ENCODE measurements at places on chromosomes 2 and 18. TPM values are rescaled to one million over a fixed set of nuclear protein-coding genes. Genes with fewer than 3 reads are reported as not detected.
A peak's percentile ranks its signal among the peaks of the same experiment; 100 is the strongest.

DNA sequence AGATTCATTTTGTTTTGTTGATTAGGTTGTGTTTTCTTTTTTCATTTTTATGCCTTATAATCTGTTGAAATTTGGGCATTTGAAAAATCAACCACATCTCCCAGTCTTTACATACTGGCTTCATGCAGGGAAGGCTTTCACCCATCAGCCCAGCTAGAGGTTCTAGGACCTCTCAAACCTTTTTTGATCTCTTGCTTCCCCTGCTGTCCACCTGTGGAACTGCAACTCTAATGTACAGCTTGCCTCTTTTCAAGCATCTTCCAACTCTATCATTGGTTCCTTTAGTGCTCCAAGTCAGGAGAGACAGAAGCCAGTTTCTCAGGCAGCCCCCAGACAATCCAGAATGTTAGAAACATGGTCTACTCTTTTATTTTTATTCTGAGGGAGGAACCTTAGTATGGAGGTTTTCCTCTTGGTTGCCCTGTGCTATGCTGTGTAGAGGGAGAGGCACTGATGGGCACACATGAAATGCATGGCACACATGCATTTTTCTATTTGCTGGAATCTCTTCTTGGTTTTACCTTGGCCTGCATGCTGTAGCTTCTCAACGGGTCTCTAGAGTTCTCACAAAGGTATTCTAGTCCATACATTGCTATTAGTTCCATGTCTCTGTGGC, 107.2 kb upstream of the L3MBTL4 start:
- peak; percentile 28 for DNase-seq

- peak; percentile 39 for DNase-seq
Observed at GRCh38 chr2:113965644-113966043, 75.8 kb downstream of the ACTR3 start.

DNA sequence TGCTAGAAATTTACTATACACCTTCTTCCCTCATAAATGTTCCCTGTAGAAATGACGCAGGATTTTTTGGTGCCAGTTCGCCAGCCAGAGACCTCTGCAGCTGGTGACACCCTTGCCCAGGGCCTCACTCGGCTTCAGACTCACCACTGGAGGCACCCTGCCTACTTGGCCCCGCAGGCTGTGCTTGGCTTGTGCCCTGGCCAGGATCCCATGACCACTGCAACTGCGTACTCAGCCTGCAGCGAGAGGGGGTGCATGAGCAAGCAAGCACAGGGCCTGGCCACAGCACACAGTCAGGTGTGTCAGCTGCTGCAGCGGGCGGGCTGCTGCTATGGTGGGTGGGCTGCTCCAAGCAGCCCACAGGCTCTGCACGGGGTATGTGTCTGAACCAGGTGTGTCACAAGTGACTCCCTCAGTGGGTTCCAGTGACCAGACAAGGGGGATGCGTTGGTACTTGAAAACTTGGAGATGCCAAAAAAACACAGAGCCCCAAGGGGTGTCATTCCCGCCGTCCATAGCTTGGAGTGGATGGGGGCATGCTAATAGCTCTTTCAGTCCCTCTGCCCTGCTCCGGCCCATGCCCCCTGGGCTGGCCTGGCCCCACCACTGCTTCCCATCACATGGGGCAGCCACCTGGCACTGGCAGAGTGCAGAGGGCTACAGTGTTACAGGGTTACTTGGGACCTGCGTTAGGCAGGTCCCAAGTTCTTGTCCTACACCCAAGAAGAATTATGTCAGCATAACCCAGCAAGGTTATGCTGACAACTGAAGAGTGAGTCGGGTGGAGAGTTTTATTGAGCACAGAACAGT, 46.6 kb upstream of the TANC1 start:
- DNase-seq, result no peak

DNA sequence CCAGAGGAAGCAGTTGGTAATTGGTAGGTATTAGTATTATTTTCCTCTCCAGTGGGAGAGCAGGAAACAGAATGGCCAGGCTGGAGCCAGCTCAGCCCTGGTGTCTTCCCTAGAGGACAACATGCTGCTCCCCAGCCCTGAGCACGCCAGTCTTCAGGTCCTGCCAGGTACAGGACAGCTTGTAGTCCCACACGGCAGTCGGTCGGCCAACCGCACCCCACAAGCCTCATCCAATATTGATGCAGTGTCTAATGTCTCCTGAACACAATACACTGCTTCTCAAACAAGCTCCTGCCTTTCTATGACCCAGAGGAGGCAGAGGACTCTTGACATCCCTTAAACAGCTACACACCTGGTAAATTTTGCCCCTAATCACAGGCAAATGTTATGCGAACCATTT, 71.0 kb upstream of the PPP1CB start:
- no peak for DNase-seq

DNA sequence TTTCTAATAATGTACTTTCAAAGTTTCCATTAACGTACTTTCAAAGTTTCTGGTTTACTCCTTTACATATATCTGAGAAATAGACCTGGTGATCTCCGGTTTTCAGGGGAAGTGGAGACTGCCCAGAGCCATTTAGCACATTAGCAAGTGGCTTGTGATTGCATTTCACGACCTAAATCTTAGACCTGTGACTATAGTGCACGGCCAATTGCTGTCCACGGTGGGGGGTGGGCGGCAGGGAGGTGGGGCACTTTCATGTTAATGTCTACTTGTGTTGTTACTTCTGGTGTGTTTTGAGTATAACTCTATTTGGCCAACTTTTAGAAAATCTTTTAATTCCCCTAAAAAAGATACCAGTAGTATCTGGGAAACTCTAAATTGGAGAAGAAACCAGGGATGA, 11.3 kb downstream of the GATA6 start:
- DNase-seq, result no peak

DNA sequence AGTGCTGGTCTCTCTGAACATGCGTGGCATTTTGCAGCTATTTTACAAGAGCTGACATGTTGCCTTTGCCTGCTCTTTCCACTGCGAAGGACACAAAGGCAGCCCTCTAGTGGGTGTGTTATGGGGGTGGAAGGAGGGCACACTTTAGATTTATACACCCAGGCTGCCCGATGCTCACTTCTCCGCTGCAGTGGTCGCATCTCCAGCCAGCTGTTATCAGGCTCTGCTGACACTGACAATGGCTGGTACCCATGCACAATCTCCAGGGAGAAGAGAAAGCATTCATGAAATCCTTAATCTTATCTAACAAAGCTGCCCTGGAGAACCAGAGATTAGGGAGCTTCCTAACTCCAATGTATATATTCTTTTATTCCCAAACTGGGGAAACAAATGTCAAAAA, 113.5 kb downstream of the EPHA4 start:
- no peak for DNase-seq

DNA sequence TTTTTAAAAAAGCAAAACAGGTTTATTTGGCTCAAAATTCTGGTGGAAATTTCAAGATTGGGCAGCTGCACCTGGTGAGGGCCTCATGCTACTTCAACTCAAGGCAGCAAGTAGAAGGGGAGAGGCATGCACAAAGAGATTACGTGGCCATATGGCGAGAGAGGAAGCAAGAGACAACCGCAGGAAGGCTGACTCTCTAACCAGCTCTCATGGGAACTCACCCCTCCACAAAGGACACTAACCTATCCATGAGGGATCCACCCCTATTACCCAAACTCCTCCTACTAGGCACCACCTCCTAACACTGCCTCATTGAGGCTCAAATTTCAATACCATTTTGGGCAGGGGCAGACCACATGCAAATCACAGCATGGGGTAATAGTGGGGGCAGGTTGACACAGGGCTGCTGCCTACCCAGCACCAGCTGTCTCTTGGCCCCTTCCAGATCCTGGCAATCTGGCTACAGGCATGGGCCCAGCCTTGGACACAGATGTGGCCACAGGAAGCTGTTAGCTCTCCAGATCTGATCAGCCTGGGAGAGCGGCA, 2.0 kb upstream of the CAPN10 start:
- peak; percentile 88 for DNase-seq

DNA sequence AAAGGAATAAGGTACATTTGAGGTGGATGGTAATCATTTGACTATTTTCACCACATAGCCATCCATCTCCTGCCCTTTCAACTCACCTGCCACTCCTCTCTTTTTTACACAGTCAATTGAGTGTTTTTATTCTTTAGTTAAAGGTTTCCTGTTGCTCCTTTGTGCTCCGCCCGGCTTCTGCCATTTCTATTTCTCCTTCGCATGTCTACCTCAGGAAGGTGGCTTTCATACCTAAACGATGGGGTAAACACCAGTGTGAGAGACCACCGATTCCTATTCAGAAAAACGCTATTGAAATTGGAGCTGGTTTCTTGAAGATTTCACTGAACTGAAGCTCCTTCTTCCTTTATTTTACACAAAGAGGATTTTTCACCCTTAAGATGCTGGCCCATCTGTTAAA, 1628.0 kb upstream of the PIK3C3 start:
- DNase-seq, result no peak

GRCh38 chr2:108701208-108701607, 18.1 kb upstream of the RANBP2 start:
- peak; percentile 89 for DNase-seq

DNA sequence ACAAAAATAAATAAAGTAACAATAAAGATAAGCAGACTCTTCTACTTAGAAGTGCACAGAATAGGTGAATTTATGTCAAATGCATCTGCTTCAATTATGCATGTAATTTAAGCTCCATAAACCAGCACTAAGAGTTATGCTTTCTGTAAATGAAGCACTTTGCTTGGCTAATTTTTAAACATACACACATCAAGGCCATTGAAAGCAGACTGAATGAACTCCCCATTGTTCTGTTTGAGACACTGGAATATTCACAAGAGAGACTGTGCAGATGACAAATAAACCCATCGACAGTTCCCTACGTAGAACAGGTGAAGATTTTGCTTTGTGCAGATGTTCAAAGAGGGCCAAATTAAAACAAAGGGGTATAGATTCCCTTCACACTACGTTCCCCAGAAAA, 133.4 kb downstream of the PID1 start:
- DNase-seq, result no peak

- DNase-seq, result no peak
Observed at GRCh38 chr2:98715812-98716451, 15.0 kb downstream of the MGAT4A start.

- DNase-seq, result no peak
Observed at GRCh38 chr2:3754795-3755194, 51.4 kb downstream of the DCDC2C start.

DNA sequence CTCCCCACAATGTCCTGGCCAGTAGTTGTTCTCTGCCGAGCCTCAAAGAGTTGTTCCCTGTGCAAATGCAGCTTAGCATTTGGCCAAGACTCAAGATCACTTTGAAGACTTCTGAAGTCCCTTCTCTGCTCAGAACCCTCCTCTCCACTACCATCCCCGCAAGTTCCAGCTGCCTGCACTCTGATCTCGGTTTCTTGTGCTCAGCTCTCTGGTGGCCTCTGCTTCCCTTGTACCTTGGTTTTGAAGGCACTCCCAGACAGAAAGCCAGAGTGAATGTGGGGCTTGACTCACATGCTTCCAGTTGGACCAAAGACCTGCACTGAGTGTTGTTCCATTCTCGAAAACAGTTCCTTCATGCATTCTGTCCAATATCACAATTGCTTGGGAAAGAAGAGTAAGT, 28.6 kb downstream of the CRACDL start:
- no peak for DNase-seq

GRCh38 chr2:239324456-239324855, 76.4 kb downstream of the HDAC4 start:
- DNase-seq, result no peak

GRCh38 chr2:179211355-179211754, 53.3 kb downstream of the SESTD1 start:
- no peak for DNase-seq

DNA sequence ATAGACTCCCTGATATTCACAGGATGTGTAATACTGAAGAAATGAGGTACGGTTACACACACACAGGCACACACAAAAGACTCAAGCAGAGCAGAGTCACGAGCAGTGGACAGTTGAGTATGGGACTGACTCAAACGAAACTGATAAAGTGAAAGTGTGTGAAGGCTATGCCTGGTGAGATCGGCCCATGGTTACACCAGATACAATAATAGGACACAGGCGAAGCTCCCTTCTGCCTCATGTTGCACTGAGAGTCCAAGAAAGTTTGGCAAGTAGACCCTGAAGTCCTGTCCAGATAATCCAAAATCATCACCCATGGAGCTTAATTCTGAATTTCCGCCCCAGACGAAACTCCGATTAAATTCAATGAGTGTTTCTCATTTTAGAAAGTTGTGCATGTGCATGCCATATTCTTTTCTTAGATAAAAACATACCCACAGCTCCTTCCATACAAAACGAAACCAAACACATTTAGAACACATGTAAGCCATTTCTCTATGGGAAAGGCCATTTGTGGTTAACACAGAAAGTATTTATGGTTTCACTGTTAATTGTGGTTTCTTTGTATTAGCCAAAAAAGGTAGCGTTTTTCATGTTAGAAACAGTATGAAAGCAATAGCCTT, 567.6 kb downstream of the PLCL1 start:
- peak; percentile 58 for DNase-seq

- DNase-seq, result no peak
Observed at GRCh38 chr2:230852113-230852512, 12.6 kb upstream of the ITM2C start.

GRCh38 chr2:70746094-70746974, 21.7 kb downstream of the ADD2 start:
- DNase-seq, result no peak

DNA sequence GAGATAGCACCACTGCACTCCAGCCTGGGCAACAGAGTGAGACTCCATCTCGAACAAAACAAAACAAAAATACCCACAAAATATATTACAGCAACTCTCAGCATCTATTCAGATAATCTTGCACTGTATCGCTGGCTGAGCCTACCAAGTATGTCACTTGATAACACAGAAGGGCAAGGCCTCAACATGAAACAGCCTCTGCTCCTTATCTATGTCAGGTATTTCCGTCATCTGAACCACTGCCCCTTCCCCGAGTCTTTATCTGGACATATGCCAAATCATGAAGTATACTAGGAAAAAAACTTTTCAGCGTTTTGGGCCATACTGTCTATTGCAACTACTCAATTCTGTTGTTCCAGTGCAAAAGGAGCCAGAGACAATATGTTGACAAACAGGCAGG, 17.7 kb downstream of the PDIA6 start:
- DNase-seq, result no peak

- no peak for DNase-seq
Observed at GRCh38 chr2:239736358-239737143, 288.6 kb downstream of the NDUFA10 start.

- no peak for DNase-seq
Observed at GRCh38 chr2:37569986-37570679, 101.3 kb downstream of the CDC42EP3 start.

DNA sequence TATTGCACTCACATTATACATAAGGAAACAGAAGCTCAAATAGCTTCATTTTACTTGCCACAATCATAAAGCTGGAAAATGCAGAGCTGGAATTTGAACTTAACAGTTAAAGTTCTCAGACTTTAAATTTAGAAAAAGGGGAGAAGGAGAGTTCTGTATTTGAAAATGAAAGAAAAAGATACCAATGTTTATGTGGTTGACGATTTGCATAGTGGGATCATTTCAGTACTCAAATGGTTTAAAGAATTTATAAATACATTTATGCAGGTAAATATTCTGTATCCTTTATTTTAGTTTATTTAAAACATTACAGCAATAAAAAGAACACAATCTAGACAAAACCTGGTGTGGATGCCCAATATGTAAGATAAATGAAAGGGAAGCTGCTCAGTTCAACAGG, 25.5 kb upstream of the STAT4 start:
- no peak for DNase-seq

KIDINS220 gene
- total RNA-seq, result 62.0 TPM

C1QL2 gene
- total RNA-seq, result 0.27 TPM

KLHL41 gene
- total RNA-seq, result 1,869 TPM

CASP10 gene
- 0.48 TPM for total RNA-seq

MC5R gene
- total RNA-seq, result 0.21 TPM

TDRD15 gene
- not detected for total RNA-seq

TRIP12 gene
- 173 TPM for total RNA-seq

DSC1 gene
- not detected for total RNA-seq

NAT8 gene
- total RNA-seq, result not detected

SERPINB3 gene
- total RNA-seq, result not detected

CAVIN2 gene
- total RNA-seq, result 56.5 TPM
